ENCODE measurements at places on chromosomes 7 and 10. TPM values are rescaled to one million over a fixed set of nuclear protein-coding genes. Genes with fewer than 3 reads are reported as not detected.

Gene ZNF22
- total RNA-seq, result 51.0 TPM

DNA sequence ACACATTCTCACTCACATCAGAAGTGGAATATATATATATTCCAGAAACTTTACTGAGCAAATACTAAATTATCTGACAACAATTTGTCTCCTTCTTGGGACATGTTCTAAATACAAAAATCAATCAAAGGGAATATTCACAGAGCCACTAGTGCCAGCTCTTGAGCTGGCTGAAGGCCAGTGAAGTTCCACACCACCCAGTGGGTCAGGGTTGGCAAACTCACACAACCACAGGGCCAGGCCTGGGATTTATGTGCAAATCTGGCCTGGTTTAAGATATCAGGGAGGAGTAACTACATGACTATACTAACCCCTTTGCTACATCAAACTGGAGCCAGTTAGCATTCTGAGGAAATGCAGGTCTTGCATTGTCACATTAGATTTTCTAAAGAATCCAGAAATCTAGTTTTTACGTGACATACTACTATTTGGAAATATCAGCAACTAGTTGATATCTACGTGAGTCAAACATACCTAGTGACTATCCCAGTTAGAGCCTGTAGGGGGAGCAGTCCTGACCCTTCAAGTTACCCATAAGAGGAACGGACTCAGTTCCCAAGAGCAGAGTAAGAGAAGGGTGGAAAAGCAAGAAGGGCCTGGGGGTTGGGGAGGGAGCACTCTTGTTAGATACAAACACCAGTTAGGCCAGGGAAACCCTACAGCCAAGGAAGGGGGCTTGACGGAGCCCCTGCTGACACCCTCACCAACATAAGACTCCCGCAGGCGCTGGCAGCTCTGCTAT is 600.4 kb downstream of the KCNMA1 start:
- DNase-seq, result peak; percentile 31

Gene GOT1
- 37.8 TPM for total RNA-seq

DNA sequence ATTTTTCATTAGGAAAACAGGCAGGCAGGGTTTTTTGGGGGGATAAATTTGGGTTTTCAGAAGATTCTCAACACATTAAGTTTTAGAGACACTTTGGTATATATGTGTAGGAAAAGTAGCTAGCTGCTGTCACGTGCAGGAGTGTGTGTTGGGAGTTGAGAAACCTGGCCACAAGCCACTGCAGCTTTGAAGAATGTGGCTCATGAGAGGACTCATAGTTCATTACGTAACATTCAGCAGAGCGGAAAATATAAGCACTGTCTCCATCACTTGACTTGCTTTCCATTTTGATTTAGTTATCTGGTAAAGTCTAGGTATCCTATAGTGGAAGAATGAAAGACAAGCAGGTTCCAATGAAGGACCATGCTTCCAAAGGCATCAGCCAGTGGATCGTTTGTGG is 31.2 kb downstream of the SMNDC1 start:
- DNase-seq, result no peak

Gene LEP
- total RNA-seq, result not detected

Measured in neural crest cell (in vitro differentiated cells).